Activated B cell treated with CpG ODN at 0.5 μM for 24 hours (primary cell): ENCODE measurements at places on chromosomes 16 and 17. TPM values are rescaled to one million over a fixed set of nuclear protein-coding genes. Genes with fewer than 3 reads are reported as not detected.

DNA sequence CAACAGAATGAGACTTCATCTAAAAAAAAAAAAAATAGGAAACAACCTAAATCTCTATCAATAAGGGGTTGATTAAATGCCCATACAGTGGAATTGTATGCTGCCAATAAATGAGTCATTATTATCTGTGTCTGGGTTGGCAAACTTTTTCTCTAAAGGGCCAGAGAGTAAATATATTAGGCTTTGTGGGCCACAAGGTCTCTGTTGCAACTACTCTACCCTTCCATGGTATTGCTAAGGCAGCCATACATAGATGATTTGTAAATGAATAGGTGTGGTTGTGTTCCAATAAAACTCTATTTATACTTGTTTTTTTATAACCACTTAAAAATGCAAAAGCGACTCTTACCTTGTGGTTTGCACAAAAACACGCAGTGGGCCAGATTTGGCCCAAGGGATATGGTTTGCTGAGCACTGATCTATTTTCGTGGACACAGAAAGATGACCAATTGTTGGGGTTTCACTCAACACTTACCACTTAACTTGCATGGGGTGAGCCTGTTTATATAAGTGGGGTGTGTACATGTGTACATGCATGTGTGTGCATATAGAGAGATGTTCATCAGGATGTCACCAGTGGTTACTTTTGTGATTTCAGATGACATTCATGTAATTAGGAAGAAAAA, 12.4 kb upstream of the IL4R start:
- DNase-seq: no peak

DNA sequence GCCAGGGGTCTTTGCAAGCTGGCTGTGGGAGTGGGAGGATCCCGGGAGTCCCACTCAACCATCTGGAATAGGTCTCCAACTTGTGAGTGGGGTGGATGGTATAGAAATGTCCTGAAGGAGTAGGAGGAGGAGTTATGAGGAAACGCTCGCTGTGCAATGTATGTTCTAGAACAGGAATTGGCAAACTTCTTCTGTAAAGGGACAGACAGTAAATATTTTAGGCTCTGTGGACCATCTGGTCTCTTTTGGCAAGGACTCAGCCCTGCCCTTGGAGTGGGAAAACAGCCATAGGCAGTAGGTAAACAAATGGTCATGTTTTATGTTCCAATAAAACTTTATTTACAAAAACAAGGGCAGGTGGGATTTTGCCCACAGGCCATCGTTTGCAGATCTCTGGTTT, 149.2 kb downstream of the NPIPB5 start:
- DNase-seq: no peak

- no peak for DNase-seq
Measured at GRCh38 chr17:4652997-4653396, 11.5 kb upstream of the ALOX15 start.

- no peak for DNase-seq
Measured at GRCh38 chr17:34118564-34118963, 136.5 kb upstream of the CCL2 start.

- no peak for DNase-seq
Measured at GRCh38 chr16:25157271-25157875, 45.8 kb downstream of the LCMT1 start.

KIF2B gene
- total RNA-seq: not detected in 2 replicates

KCNH6 gene
- not detected in 2 replicates for total RNA-seq
